ELR (cell line): ENCODE measurements at places on chromosomes 1 and 21.

GRCh38 chr21:27320868-27321267 lies 354.0 kb upstream of the ADAMTS5 start:
- DNase-seq: no peak

DNA sequence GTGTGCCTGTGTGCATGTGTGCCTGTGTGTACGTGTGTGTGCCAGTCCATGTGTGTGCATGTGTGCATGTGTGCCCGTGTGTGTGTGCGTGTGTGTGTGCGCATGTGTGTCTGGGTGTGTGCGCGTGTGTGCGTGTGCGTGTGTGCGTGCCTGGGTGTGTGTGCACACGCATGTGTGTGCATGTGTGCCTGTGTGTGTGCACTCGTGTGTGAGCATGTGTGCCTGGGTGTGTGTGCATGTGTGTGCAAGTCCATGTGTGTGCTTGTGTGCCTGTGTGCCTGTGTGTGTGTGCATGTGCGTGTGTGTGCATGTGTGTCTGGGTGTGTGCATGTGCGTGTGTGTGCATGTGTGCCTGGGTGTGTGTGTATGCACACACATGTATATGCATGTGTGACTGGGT lies 28.7 kb upstream of the COL6A2 start:
- no peak for DNase-seq

DNA sequence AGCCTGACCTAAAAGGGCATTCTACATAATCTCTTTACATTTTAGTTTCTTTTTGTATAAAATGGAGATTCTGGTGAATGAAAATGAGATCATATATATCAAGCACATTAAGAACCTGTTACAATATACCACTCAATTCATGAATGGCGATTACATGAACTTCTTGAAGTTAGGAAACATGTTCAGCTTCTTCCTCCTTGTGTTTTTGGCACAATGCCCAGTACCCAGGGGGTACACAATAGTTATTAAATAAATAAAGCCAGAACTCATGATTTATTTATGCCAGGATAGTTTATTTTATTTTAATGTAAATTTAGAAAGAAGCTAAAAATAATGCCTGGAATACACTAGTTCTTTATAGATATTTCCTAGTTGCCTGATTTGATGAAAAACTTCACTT lies 186.0 kb upstream of the PTGFR start:
- DNase-seq: no peak

DNA sequence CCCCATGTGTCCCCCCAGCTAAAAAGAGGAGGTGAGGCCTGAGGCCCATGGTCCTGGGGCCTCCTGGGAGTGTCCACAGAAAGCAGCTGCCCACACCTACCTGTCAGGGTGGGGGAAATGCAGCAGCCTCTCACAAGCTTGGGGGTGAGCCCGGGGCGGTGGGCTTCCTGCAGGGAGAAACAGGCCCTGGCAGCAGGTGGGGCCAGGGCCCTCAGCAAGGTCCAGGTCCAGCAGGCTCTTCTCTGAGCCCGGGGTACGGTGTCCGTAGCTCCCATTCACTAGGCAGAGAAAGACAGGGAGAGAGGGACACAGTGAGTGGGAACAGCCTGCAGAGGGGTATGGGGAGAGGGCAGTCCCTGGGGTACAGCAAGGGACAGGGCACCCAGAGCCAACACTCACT lies 139.0 kb downstream of the GLIS1 start:
- no peak for DNase-seq

DNA sequence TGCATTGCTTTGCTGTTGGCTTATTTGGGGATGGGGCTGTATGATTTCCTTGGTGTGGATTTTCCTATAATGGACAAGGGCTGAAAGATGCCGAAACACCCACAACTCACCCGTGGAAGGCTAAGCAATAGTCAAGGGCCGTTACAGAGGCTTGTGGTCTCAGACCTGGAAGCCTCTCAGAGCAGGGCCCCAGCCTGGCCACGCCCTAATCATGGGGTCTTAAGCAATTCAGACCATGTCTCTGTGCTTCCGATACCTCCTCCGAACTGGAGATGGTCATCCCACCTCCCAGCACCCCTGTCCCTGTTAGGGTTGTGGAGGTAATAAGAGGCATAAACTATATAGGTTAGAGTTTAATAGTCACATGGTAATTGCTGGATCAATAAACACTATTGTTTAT lies 3.4 kb downstream of the ABCG1 start:
- no peak for DNase-seq

DNA sequence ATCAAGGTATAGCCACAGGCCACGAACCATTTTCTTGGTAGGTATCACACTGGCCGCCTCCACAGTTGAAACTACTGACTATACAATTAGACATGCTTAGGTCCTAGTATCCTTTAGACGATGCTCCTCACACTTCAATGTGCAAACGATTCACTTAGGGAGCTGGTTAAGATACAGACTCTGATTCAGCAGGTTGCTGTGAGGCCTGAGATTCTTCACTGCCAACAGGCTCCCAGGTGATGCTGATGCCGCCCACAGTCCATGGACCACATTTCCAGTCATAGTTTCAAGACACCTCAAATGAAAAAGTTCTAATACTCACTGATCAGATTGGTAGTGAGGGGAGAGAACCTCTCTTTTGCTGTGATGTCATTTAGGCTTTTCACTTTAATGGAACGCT lies 6.8 kb downstream of the ATP5PO start:
- DNase-seq: no peak

- DNase-seq: peak; percentile 17
These were observed 18.0 kb downstream of the KIAA0319L start for GRCh38 chr1:35539073-35539823.

- DNase-seq: peak; percentile 79
These were observed 499.2 kb downstream of the PLPP3 start for GRCh38 chr1:56080123-56080522.

- peak; percentile 94 for DNase-seq
These were observed 57.5 kb upstream of the EPS8L3 start for GRCh38 chr1:109821221-109821669.

GRCh38 chr1:27489501-27489972 lies 430 bp downstream of the WASF2 start:
- peak; percentile 46 for DNase-seq

- peak; percentile 40 for DNase-seq
These were observed 11.1 kb downstream of the ECE1 start for GRCh38 chr1:21278860-21279845.

- DNase-seq: no peak
These were observed 14.8 kb downstream of the VANGL1 start for GRCh38 chr1:115656461-115657077.

DNA sequence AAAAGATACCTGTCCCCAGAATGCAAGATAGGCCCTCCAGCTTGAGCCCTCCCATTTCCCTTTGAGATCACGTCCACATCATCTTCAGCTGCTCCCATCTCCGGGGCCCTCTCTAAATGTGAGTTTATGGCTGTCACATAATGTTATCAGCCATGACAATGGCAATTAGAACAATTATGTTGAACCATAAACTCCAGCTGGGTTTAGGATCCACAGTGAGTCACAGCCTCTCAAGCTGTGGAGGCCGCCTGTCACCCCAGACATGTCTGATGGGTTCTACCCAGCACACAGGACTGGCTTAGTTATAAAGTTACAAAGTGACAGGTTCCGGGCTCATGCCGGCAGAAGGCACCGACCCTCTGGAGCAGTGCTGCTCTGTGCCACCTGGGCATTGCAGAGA lies 597.3 kb downstream of the PTPRU start:
- no peak for DNase-seq

DNA sequence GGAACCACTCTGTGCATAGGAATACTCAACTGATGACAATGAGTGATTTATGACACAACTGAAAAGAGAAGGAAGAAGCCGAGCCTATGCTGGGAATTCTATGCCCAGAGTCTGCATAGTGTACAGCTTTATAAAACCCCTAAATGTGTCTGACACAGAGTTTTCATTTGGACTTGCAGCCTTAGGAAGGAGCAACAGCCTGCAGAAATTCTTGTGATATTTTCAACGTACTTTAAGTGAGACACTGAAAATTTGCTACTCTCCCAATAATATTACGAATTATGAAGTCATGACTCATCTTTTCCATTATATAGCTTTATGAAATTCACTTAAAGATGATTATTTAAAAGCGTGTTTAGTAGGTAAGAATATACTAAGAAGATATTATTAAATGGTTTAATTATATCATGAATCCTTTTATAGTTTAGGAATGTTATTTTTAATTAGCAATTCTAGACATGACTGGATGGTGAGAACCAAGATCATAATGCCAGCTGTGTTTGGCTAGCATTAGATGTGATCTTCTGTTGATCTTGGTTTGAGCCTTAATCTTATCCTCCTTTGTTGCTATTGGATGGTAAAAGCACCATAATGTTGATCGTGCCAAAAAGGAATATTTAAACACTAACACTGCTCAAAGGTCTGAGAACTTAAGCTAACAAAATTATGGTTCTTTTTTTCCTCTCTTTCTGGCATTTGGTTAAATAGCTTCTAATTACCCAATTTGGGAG lies 785.1 kb upstream of the ADGRL4 start:
- no peak for DNase-seq

DNA sequence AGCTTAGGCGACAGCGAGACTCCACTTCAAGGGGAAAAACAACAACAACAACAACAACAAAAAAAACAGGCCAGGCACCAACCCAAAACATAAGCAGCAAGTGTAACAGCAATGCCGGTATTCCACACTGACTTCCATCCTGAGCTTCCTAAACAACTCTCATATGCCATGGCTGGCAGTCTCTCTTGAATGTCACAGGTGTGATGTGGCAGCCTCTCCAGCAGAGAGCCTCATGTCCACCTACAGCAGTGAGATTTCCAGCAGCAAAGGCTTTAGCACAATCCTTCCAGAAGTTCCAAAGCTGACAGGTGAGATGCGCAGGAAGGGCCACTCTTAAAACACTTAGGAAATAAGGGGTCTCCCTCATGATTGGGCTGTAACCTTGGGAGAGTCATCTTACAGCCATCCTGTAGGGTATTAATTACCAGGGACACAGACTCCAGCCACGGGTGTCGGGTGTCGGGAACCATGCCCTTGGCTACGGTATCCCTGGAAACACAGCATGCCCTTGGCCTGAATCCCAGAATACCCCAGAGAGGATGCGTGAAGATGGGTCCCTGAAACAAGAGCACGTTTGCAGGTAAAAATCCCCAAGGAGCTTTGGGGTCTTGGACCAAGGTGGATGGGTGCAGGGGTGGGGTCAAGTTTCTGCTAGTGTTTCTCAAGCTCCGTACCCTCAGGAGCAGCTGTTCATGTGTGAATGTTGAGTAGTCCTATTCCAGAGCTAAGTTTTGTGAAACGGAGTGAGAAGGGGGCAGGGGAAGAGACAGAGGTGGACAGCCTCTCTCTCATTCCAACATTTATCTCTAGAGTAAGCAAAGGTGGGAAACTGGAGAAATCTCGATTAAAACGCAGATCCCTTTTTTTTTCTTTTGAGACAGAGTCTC lies 31.4 kb downstream of the CLSTN1 start:
- peak; percentile 28 for DNase-seq

DNA sequence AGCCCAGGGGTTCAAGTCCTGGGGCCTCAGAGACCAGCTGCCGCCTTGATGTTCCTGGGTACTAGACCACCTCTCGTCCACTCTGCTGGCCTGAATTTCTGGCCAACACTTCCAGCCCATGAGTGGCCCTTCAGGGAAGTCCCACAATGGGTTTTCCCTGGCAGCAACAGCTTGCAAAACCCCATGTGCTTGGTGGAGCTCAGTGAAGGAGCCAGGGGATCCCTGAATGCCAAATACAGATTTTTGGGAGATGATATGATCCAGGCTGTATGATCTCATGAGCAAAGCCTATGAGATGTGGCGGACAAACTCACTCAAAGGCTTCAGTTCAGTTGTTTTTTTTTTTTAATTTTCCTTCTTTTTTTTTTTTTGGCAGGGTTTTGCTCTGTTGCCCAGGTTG lies 9.6 kb upstream of the RASSF5 start:
- DNase-seq: no peak

- peak; percentile 2 for DNase-seq
These were observed 45.2 kb downstream of the ASTN1 start for GRCh38 chr1:177119311-177119710.

GRCh38 chr1:30525631-30525970 lies 197.8 kb downstream of the MATN1 start:
- no peak for DNase-seq

- DNase-seq: no peak
These were observed 11.5 kb upstream of the LRRC8B start for GRCh38 chr1:89512996-89513720.

DNA sequence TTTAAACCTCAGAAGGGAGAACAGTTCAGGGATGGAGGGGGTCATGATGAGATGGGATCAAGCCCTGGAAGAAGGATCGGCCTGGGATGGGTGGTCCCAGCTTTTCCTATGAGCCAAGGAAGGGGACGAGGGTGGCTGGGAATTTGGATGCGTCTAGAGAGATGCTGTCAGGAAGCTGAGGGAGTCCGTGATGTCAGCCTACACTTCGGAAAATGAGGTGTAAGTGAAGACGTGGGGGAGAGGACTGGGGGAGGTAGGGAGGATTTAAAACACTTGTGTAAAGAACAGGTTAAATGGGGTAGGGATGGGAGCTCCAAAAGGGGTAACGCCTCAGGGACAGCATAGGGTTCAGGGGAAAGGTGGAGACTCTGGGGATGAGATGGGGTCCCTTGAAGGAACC lies 27.5 kb downstream of the DLGAP3 start:
- DNase-seq: no peak

GRCh38 chr21:40819071-40819900 lies 27.7 kb downstream of the DSCAM start:
- DNase-seq: no peak

- DNase-seq: peak; percentile 70
These were observed 74.6 kb downstream of the DISP1 start for GRCh38 chr1:222889440-222889839.

- DNase-seq: no peak
These were observed 179.8 kb upstream of the DAB1 start for GRCh38 chr1:57603696-57604095.

GRCh38 chr1:58041621-58042020 lies 504.9 kb downstream of the OMA1 start:
- no peak for DNase-seq

- DNase-seq: no peak
These were observed 125.2 kb downstream of the SYF2 start for GRCh38 chr1:25106976-25107642.

GRCh38 chr1:182120411-182121258 lies 59.1 kb upstream of the ZNF648 start:
- no peak for DNase-seq

- DNase-seq: no peak
These were observed 55.5 kb upstream of the FOXO6 start for GRCh38 chr1:41305576-41306363.

DNA sequence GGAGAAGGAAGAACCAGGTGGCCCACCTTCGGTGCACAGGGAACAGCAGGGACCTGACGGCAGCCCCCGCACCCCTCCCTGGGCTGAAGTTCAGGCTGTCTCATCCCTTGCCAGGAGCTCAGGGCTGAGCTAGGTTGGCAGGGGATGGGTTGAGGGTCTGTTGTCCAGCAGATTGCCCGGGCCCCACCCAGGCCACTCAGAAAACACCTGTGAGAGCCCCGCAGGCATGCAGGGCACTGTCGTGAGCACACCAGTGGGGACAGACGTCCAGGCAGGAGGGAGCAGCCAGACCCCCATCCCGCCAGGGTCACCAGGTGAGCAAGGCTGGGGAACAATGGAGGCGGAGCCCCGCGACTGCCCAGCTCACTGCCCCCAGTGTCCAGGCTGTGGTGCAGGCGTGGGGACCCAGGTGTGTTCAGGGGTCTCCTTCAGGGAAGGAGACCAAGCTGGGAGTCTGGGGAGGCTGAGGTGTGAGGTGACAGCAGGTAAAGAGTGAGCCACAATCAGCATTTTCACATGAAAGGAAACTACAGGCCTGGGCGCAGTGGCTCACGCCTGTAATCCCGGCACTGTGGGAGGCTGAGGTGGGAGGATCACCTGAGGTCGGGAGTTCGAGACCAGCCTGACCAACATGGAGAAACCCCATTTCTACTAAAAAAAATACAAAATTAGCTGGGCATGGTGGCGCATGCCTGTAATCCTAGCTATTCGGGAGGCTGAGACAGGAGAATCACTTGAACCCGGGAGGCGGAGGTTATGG lies 9.4 kb upstream of the SAMD11 start:
- DNase-seq: no peak
